Cortex of kidney (tissue), 1 donor: ENCODE measurements at places on chromosomes 5 and 9.

- DNase-seq, result no peak
Observed at GRCh38 chr5:122586351-122586750, 188.5 kb upstream of the SNX2 start.

GRCh38 chr5:126441230-126441629 lies 18.0 kb downstream of the GRAMD2B start:
- DNase-seq, result no peak

DNA sequence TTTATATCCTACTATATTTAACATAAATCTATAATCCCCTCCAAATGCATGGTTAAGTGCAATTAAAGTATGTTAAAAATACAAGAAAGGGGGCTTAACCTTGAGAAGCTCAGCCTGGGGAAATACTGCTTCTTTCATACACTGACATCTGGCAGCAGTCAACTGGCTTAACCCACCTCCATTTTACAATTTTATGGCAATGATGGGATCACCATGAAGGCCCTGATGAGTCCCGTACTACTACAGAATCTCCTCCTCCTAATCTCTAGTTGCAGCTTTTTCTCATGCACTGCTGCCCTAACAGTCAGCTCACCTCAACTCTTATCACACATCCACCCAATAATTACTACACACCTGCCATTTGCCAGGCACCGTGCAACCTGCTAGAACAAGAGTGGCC lies 40.9 kb downstream of the ZNF608 start:
- DNase-seq, result no peak

DNA sequence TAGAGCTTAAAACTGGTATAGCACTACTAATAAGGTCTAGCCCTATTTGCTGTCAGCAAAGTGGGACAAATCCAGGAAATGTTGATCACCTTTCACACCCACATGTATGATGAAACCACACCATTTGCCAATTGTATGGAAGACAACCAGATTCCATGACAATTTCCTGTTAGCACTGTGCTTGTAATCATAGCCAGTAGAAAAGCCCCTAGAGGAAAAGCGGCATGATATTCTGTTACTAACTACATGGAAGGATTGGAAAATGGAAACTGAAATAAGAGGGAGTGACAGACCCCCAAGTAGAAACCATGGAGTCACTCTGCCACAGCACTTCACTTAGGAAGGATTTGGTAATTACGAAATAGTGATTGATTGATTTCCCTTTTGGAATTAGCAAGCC lies 923 bp downstream of the SPATA6L start:
- DNase-seq, result no peak

DNA sequence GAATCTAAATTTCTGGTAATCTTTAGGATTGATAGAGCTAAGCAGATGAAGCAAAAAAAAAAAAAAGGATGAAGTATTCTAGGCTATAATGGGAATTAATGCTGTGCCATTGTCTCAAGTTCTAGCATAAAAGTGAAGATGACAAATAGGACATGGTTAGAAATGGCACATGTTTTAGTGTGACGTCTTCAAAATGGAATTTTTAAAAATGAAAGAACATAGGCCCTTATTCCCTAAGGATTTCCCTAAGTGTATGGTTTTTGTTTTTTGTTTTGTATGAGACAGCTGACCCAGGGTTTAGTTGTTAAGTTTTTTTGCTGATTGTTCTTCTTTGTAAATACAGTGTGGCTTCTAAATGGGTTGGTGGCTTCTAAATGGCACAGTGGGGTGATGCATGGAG lies 7.1 kb downstream of the TLE4 start:
- no peak for DNase-seq

DNA sequence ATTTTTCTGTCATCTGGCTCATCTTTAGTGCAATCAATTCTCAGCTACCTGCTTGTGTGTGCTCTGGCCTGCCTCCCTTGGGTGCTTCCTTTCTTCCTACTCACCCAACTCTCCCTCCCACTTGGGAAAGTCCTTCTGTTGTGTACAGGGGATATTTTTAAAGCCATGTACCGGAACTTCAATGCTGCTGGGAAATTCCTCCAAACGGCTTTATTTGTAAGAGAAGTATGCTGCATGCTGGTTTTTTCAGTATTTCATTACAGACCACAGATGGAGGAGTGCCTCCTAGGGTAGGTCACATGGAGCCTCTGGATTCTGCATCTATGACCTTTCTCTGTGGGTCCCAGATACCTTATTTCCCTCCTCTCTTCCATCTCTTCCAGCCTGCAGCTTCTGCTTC lies 5.4 kb upstream of the HMHB1 start:
- no peak for DNase-seq

- DNase-seq, result no peak
Observed at GRCh38 chr5:78009937-78010527, 233.9 kb upstream of the TBCA start.

DNA sequence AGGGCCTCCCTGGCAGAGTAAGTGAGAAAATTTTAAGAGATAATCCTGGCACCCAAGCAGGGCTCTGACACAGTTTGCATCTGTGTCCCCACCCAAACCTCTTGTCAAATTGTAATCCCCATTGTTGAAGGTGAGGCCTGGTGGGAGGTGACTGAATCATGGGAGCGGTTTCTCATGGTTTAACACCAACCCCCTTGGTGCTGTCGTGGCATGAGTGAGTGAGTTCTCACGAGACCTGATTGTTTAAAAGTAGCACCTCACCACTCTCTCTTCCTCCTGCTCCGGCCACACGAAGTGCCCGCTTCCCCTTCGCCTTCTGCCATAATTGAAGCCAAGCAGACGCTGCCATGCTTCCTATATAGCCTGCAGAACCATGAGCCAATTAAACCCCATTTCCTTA lies 80.1 kb downstream of the FBXW11 start:
- no peak for DNase-seq

DNA sequence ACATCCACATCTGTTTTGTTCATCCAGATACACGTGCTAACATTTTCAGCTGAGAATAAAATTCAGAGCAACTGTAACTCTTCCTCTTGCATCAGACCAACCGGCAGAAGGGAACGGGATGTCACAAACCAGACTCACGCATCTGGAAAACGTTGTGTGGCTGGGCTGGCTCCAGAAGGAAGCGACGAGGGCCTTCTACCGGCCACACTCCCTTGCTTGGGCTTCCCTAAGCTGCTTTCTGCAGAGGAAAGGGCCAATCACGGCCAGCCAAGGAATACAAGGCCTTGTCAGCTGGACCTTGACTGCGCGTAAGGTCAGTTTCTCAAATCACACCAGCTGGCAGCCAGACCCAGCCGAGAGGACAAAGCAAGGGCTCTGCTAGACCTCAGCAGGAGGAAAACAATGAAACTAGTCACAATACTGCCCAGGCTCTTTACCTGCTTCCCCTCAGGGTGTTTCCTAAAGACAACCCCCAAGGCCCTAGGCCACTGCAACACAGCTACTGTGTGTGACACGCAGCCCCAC lies 106.1 kb downstream of the THBS4 start:
- DNase-seq, result no peak

GRCh38 chr9:31103836-31104235 lies 1280.6 kb upstream of the ACO1 start:
- DNase-seq, result no peak

DNA sequence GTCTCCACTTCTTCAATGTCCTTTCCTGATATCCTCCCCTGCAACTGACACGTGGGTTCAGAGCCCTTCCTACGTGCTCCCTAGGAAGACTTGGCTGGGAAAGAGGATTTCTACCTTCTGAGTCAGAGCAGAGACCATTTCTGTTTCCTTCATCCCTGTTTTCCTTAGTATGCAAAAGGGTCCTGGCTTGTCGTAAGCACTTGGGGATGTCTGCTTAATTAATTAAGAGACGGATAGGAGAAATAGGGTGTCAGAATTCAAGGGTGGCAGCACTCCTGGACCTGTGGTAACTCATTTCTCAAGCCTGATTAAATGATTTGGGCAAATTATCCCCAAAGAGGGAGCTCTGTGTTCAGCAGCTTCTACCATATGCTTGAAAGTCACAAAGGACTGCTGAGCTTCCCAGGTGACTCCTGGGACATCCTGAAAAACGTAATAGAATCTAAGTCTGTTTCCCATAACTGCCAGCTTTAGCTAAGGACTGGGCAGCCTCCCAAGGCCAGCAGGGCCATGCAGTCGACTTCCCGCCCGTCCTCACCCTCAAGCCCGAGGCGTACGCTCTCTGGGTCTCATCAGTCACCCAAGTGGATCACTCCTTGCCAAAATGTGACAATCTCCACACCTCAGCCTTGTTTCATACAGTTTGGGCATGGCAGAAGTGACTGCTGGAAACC lies 20.5 kb downstream of the ABCA1 start:
- DNase-seq, result no peak

DNA sequence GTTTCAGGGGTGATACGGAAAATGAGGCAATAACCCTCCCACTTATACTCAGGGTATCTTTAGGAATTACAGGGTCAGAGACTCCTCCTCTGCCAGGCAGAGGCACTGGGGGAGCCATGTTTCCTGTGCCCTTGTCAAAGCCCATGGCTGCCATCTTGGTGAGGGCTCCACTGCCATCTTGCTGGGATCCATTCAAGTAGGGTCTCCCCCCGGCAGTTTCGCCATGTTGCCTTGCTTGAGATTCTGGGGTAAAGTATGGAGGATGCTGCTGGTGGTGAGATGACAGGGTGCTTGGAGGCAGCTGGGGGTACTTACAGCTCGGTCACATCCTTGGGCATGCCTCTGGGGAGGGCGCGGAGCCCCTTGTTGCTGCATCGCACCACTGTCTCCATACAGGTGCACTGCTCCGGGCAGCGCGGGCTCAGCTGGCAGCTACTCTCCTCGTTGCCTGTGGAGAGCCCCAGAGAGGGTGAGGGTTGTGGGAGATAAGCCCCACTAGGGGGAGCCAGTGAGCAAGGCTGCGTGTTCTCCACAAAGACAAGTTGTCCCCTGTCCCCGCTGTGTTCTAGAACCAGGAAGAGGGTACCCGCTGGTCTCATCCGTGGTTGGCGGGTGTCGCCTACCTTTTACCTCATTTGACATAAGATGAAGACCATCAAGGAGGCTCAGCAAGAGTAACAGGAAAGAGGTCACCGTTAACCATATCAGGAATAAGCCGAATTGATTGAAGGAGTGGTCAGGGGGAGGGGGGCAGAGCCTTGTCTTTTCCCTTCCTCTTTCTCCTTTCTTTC lies 169.0 kb upstream of the PANK3 start:
- no peak for DNase-seq

DNA sequence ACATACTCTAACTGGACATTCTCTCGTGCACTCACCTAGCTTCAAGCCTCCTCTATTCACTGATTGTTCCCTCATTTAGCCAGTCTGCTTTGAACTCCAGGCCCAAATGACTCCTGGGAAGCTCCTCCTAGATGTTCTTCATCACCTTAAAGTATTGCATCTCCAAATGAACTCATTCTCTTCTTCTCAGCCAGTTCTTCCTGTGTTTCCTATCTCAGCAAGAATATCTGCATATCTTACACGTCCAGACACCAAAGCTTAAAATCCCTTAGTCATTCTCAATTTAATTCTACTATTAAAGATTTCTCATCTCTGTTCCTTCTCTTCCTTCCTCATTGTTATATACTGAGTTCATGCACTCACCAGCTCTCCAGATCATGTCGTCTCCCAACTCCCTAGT lies 118.6 kb upstream of the DAB2 start:
- DNase-seq, result no peak

- no peak for DNase-seq
Observed at GRCh38 chr5:146878476-146879172, at the start of gene PPP2R2B. Gene PPP2R2B (minus strand): TSS chr5:146878757.

DNA sequence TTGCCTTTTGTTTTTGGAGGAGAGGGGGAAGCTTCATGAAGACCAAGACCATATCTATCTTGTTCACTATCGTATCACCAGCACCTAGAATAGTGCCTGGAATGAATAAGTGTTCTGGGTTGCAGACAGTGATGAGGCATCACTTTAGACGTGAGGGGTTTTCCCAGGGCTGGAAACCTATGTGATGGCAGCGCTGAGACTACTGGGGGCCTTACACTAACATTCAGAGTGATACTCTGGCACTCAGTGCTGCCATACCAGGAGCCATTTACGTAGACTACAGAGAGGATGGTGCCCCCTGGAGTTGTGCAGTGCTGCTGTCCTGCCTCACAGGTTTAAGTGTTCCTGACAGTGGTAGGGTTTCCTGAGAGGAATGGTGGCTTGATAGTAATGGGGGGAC lies 6.9 kb downstream of the CCL19 start:
- no peak for DNase-seq

- DNase-seq, result no peak
Observed at GRCh38 chr9:6783753-6784152, 26.0 kb downstream of the KDM4C start.

DNA sequence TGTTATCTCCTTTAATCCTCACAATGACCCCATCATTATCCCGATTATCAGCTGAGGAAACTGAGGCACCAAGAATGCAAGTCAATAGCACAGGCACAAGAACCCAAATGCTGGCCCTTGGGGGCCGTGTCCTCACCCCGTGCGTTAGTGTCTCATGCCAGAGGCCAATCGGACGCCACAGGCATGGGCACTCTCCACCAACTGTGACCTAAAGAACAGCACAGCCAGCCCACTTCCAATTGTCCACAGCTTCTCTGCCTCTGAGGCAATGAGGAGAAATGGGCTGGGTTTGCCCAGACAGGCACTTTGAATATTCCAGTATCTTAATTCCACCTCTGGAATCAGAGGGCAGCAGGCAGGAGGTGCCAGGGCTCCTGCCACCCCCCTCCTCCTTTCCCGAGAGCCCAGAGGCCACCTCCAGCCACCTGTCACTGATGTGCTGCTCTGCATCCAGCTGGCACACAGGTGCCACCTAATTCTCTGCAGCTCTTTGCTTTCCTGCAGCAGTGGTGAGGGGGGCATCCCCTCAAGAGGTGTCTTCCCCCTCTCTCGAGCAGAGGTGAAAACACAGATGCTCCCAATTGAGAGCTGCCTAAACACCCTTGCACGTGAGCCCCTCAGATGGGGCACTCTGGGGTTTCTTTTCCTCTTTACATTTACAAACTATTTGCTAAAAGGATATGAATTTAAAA lies 107.5 kb downstream of the ROR2 start:
- DNase-seq, result no peak

DNA sequence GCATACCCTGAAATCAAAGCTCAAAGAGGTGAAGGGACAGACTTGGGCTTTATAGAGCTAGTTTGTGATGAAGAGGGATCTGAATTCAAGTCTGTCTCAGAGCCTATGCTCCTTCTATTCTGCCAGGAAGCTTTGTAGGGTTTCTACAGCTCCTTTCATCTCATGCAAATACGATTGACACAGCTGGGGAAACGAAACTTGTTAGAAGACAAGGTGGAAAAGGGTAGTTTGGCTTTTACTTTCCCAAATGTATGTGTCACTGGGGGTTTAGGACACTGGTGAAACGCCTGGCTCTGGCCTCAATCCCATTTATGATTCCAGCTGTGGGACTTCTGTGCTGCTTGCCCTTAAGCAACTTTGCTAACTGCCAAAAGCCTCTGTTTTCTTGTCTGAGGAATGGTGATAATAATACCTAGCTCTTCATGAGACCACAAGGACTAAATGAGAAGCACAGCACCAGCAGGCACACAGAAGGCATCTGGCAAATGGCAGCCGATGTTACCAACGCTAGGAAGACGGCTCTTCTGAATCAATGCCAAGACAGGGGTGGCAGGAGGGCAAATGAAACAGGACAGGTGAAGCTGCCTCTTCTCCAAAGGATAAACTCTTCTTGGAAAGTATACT lies 70.3 kb upstream of the EQTN start:
- DNase-seq, result no peak
